Left lung (tissue), 14 donors: ENCODE measurements at places on chromosomes 4 and X. TPM values are rescaled to one million over a fixed set of nuclear protein-coding genes. Genes with fewer than 3 reads are reported as not detected.
A peak's percentile ranks its signal among the peaks of the same experiment; 100 is the strongest.

Gene NAP1L3
- 19.9 TPM for polyA plus RNA-seq

Gene TNMD
- not detected for polyA plus RNA-seq

Gene ARSH
- polyA plus RNA-seq: 0.09 TPM

Gene SPP1
- polyA plus RNA-seq: 48.1 TPM

Gene DUSP21
- polyA plus RNA-seq: not detected

Gene EDA
- 4.6 TPM for polyA plus RNA-seq

Gene TSC22D3
- polyA plus RNA-seq: 121 TPM

Gene KLB
- 0.25 TPM for polyA plus RNA-seq

Gene KIF4A
- polyA plus RNA-seq: 14.7 TPM

Gene TASL
- polyA plus RNA-seq: 1.0 TPM

Gene PNCK
- 0.34 TPM for polyA plus RNA-seq

Gene BTC
- 7.5 TPM for polyA plus RNA-seq

Gene TSPAN7
- polyA plus RNA-seq: 43.4 TPM

Gene CLNK
- polyA plus RNA-seq: 0.23 TPM

Gene DCTD
- 104 TPM for polyA plus RNA-seq

Gene CT55
- polyA plus RNA-seq: 0.16 TPM

Gene RGN
- 13.9 TPM for polyA plus RNA-seq

Gene IDS
- 39.9 TPM for polyA plus RNA-seq

Gene GPRIN3
- polyA plus RNA-seq: 2.8 TPM

Gene VCX3A
- polyA plus RNA-seq: not detected

Gene TEX13D
- polyA plus RNA-seq: not detected

- DNase-seq: no peak
Observed at GRCh38 chr4:182264139-182264752, 21.0 kb downstream of the TENM3 start.

GRCh38 chr4:101794806-101795205 is 4.3 kb downstream of the BANK1 start:
- no peak for DNase-seq

GRCh38 chr4:105273230-105273629 is 126.6 kb downstream of the TET2 start:
- no peak for DNase-seq

DNA sequence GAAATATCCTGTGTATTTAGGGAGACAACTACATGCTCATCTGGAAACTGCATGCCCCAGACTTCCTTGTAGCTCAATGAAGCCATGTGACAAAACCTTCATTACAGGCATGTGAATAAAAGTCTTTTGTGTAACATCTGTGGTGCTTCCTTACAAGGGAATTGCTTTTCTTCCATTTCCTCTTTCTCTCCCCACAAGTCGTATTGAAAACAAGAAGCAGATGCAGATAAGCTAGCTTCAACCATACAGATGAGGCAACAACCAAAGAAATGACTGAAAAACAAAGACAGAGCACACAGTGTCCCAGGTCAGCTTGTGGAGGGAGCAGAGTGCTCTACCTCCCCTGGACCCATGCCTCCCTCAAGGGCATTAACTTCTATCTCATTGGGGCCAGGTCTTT is 115.8 kb upstream of the INPP4B start:
- DNase-seq: no peak

GRCh38 chr4:184344899-184345572 is 127.4 kb upstream of the ENPP6 start:
- DNase-seq: no peak

DNA sequence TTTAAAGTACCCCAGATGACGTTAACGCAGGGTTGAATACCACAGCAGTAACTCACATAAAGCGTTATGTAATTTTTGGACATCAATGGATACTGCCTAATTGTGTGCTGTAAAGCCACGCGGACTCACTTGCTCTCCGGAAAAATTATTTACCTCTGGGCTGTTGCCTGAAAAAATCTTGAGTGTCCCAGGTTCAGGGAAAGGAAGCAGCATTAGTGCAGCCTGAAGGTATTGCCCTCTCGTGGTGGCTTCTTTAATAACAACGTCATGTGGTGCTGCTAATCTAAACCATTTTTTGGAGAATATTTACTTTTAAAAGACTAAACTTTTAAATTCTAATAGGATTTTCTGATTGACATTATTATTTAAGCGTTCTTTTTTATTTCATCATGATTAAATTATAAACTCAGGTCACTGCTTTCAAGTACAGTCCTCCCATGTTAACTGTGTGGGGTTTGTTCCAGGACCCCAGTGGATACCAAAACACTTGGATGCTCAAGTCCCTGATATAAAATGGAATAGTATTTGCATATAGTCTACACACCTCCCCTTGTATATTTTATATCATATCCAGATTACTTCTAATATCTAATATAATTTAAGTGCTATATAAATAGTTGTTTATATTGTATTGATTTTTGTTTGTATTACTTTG is 384.8 kb downstream of the FAM133A start:
- peak; percentile 4 for DNase-seq

GRCh38 chr4:25098964-25099891 is 61.0 kb downstream of the SEPSECS start:
- DNase-seq: no peak

DNA sequence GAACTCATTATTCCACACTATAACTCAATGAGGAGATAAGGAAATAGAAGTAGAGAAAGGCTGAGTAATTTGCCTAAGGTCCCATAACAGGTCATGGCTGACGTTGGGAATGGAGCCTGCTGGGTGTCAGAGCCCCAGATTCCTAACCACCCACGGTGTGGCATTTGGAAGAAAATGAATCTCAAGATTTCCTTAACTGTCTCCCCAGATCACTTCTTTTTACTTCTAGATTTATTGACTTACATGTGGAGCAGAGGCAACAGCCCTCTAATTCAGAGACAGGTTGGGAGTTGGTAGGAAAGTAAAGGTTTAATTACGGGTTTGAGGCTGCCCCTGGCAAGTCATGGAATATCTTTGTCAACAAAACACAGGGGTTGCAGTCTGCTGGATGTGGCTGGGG is 134.0 kb downstream of the ARHGAP10 start:
- DNase-seq: no peak

GRCh38 chr4:138445098-138445497 is 202.9 kb upstream of the SLC7A11 start:
- no peak for DNase-seq

DNA sequence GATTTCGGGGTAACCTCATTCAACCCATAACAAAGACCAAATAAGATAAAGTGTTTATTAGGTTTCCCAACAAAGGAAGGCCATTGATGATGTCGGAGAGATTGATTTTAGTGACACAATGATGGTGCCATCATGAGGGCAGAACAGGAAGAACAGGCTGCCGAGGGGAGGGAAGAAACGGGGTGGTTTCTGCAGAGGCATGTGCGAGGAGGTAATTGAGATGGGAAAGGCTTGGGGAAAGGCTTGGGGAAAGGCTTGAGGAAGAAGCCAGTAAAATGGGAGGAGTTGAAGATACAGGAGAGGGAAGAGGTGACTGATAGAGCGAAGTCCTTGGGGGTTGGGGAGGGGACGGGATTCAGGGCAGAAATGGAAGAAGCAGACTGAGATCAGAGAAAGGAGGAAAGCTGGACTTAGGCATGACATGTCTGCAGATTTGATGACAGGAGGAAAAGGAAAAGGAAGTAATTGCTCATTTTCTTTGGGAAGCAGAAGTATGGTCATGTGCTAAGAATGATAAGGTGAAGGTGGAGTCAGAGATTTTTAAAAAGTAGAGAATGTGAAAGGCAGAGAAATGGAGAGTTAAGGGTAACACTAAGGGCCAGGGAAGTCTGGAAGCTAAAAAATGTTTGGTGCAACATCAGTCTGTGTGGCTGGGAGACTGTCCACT is 6.0 kb downstream of the HPSE start:
- DNase-seq: no peak

DNA sequence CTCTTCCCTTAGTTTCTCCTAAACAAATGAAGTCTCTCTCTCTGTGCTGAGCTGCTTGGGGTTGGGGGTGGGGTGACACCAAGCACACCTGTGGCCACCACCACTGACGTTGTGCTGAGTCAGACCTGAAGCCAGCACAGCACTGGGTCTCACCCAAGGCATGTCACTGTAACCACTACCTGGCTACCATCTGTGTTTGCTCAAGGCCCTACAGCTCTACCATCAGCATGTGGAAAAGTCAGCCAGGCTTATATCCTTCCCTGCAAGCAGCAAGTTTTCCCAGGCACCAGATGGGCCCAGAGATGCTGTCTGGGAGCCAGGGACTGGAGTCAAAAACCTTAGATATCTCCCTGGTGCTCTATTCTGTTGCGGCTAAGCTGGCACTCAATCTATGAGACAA is 6.9 kb downstream of the CXCL10 start:
- DNase-seq: no peak

- DNase-seq: no peak
Observed at GRCh38 chr4:79653871-79654270, 245.8 kb upstream of the GK2 start.

GRCh38 chrX:14406225-14406624 is 123.1 kb upstream of the GLRA2 start:
- no peak for DNase-seq

DNA sequence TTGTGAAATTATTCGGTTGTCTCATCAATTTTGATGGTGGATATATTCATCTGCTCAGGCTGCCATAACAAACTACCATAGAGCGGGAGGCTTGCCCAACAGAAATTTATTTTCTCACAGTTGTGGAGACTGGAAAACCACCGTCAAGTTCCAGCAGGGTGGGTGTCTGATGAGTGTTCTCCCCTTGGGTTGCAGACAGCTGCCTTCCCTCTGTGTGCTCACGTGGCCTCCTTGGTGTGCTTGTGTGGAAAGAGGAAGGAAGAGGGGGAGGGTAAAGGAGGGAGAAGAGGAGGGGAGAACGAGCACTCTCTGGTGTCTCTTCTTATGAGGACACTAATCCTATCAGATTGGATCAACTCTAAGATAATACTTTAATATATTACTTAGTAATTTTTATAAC is 123.8 kb upstream of the TEX13D start:
- DNase-seq: no peak

GRCh38 chr4:42398871-42399331 is 1.6 kb downstream of the SHISA3 start:
- DNase-seq: no peak

- DNase-seq: no peak
Observed at GRCh38 chr4:148216321-148216720, 225.9 kb downstream of the NR3C2 start.

GRCh38 chrX:66221856-66222255 is 57.8 kb downstream of the HEPH start:
- DNase-seq: no peak

GRCh38 chrX:47247206-47247998 is 14.6 kb downstream of the USP11 start:
- DNase-seq: no peak

DNA sequence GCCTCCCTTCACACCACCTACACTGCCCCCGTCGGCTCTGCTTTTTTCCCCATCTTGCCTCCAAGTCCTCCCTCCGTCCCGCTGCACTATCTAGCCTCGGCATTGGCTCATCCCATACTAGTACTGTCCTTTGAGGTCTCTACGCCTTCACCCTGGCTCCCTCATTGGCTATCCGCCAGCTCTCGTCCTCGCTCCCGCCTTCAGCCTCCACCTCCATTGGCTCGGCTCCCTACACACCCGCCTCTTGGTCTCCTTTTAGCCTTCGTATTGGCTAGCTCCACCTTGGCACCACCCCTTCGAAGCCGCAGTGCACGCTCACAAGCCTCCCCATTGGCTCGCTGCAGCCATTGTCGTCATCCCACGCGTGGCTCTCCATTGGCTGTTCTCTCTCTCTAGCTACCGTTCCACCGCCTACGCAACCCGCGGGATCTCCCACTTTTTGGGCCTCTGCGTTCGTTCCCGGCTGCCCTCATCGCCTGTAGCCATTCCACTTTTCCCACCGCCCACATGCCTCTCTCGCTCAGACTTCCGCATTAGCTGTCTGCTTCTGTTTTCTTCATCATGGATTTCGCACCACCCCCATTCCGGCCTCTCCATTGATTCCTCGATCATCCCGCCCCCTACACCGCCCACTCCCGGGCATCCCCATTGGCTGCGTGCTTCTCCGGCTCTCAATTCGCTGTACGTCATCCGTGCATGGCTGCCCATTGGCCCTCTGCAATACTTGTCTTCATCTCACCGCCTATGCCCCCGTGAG is 405 bp upstream of the PPP1R3F start:
- peak; percentile 92 for DNase-seq

DNA sequence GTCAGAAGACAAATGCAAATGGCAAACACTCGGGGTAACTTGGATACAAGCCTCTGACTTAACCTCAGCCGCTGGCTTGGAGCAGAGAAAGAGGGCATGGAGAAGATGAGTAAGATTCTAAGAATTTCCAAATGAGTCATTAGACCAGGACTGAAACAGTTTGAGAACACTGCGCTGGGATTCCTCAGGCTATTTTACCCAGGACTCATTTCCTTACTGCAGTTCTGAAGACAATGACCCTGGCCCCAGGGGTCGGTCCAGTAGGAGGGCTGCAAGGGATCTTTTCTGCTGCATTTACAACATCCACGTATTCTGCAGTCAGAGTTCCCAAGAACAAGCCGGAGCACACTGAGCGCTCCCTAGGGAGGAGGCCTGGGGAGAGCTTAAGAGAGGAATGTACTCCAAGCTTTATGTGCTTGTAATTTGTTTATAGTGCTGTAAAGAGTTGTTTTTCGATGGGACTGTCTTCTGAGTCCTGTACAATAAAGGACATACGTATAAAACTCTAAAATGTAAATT is 27.3 kb upstream of the SORBS2 start:
- DNase-seq: peak; percentile 41

GRCh38 chr4:24056289-24056688 is 166.4 kb upstream of the PPARGC1A start:
- DNase-seq: no peak

- DNase-seq: no peak
Observed at GRCh38 chrX:65516756-65517155, 17.8 kb downstream of the LAS1L start.

- DNase-seq: peak; percentile 51
Observed at GRCh38 chr4:76546759-76547742, 112.0 kb downstream of the SHROOM3 start.

GRCh38 chrX:150968862-150969720 is 14.0 kb upstream of the HMGB3 start:
- no peak for DNase-seq

DNA sequence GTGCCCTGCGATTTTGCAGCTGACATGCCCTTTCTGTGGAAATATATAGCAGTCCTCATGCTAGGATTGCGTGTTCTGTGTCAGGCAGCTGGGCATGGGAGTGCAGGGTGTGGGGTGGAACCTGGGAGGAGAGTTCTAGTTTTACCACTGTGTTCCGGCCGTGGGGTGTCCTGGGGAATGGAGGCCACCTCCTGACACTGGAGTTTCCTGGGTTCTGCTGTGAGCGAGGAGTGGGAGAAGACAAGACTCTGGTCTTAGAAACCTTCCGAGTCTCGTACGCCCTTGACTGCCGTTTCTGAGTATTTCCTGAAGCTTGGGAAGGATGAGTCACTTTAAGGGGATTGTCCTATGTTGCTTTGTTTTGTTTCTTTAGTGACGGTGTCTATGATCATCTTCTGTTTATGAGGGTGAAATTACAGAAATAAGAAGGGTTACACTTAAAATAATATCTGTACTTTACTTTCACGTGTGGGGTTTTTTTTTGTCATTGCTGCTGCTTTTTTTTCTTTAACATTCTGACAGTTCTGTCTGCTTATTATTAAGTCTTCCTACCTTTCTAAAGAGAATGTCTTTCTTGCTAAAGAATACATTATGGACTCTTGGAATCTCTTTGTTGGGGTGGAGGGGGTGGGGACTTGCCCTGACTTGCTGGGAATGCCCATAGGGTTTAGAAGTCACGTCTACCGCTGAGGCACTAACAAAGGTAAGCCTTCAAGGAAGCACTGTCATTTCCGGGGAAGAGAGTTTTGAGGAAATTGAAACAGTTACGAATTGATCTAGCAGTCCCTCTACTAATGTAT is 19.1 kb downstream of the CD99 start:
- no peak for DNase-seq
